ENCODE measurements at places on chromosomes 16 and 17.

DNA sequence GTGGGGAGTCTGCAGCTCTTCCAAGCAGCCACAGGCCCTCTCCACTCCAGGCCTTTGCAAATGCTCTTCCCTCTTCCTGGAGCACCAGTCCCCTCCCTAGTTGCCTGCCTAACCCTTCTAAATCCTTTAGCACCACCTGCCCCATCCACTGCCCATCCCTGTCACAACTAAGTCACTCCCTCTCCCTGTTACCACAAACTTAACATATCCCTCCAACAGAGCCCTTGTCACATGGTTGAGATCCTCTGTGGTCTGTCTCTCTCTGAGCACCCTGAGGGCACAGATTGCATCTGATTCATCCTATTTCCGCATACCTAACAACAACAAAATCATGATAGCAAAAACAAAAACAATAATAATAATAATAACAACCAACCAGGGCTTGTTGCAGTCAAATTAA, 11.0 kb upstream of the BEAN1 start:
- DNase-seq = no peak

- no peak for DNase-seq
Observed at GRCh38 chr16:16071631-16072244, 122.3 kb downstream of the ABCC1 start.

DNA sequence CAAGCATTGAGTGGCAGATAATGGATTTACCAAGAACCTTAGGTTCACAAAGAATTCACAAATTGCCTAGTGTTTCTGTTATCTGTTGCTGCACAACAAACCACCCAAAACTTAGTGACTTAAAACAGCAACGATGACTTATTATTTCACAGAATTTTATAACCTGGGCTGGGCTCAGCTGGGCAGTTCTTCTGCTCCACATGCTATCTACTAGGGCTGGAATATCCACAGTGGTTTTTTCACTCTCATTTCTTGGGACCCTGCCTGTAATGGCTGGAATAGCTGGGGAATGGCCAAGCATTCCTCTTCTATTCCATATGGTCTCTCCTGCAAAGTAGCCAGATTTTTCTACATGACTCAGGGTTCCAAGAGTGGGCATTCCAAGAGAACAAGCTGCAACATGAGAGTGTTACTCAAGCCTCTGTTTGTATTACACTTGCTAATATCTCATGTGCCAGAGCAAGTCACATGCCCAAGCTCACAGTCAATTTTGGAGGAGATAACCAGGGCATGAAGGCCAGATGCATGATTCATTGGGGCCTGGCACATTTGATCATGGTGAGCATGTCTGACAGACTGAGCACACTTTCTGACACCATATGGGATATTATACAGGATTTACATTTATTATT, 4.9 kb upstream of the PSMD7 start:
- no peak for DNase-seq

GRCh38 chr17:32915245-32915644, 12.7 kb upstream of the TMEM98 start:
- no peak for DNase-seq

DNA sequence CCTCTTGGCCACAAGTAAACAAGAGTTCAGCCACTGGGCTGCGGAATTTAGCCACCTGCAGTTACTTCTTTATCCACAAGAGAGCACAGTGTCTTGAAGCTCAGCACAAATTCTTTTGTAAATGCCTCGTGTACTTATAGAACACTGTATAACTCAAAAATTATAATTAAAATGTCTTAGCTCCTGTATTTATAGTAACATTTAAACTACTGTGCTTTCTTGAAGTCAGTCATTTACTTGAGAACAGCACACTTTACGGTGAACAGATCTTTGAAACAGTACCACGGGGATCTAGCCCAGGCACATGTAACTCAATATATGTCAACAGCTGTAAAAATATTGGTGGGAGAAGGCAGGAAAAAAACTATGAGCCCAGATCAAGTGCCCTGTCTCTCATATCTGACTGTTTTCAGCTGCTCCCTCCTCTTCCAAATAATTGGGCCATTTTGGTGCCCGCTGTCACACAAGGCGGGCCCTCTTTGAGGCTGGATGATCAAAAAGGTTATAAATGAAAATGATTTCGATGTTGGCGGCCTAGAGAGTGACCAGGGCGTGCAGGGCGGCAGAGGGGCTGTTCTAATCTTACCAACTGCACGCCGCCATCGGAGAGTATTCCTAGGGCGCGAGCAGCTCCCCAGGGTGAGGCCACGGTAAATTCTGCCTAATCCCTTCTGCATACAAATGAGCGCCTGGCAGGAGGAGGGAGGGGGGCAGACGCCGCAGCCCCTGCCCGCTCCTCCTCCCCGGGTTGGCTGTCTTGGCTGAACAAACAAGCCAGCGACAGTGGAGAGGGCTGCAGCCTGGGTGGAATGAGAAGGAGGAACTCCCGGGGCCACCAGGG, 183.2 kb downstream of the C16orf78 start:
- no peak for DNase-seq

GRCh38 chr16:67528222-67528869, at the start of gene RIPOR1:
RIPOR1 (plus strand) TSS chr16:67528829; CDS start chr16:67538447, 9,618 bp downstream.
- DNase-seq = no peak

- DNase-seq = no peak
Observed at GRCh38 chr16:15035163-15035729, 20.6 kb downstream of the NTAN1 start.

- no peak for DNase-seq
Observed at GRCh38 chr17:21034340-21035235, 8.2 kb downstream of the USP22 start.

DNA sequence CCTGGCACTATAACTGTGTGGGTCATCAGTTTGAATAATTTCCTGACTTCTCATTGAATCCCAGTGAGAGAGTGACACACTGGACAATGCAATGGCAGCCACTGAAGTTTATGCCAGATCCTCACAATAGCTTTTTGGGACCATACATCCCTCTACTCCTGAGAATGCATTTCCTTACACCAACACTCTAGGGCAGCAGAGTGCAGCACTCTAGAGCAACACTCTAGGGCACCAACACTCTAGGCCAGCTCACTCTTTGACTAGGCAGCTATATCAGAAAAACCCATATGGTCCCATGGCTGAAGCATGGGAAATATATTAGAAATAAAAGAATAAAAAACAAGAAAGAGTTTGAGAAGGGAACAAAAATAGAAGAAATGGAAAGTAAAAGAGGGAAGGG, 309.2 kb downstream of the MAP2K6 start:
- no peak for DNase-seq

DNA sequence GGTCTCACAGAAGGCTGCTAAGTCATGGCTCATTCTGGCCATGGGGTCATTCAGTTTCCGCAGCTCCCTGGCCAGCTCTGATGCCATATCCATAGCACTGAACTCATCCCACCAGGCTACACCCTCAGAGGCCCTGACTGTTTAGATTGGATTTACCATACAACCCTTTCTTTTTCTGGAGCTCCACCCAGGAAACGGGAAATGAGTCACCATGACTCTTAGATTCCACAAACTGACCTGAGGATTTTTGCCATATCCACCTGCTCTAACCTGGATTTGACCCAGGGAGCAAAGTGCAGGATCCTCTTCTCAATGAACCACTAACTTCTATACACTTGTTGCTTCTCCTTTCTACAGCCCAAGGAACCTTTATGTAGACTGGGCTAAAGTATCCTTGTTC, 20.3 kb upstream of the CALB2 start:
- DNase-seq = no peak

- no peak for DNase-seq
Observed at GRCh38 chr16:80899809-80900592, 95.6 kb upstream of the CDYL2 start.

DNA sequence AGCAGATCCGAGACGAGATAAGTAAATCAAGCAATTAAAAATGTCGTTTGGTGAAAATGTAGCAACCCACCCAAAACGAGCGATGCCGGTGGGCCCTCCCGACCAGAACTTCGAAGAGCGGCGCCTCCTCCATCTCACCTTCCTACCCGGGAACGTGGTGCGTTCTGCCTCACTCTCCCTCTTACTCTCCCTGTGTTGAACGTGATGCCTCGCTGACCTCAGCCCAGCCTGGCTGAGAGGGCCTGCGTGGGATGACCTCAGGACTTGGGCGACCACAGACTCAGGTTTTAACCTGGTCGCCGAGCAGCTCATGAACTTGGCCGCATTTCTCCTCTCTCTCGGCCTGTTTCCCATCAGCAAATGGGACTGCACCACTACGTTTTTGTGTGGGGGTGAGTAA, 69.7 kb upstream of the RPL38 start:
- DNase-seq = no peak

GRCh38 chr17:76682296-76682695, 28.5 kb downstream of the MXRA7 start:
- DNase-seq = no peak

GRCh38 chr16:55478827-55479429, at the start of gene MMP2:
MMP2 (plus strand) TSS chr16:55479198; CDS start chr16:55479480, 282 bp downstream.
- DNase-seq = no peak

DNA sequence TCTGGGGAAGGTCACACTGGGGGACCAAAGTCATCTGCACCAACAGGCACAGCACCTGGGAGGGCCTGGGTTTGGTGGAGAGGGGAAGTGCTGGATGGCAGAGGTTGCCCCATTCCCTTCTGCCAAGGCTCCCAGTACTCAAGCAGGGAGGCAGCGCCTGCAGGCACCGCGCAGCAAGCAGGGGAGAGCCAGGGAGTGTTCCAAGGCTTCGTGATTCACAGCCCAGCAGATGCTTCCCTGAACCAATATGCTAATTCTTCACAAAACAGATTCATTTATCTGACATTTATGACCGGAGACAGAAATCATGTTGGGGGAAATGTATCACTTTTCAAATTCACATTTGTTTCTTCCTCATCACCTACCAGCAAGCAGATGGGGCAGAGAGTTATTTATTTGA, 13.4 kb upstream of the CDH5 start:
- no peak for DNase-seq

- no peak for DNase-seq
Observed at GRCh38 chr17:50100921-50101345, 5.8 kb downstream of the PDK2 start.

DNA sequence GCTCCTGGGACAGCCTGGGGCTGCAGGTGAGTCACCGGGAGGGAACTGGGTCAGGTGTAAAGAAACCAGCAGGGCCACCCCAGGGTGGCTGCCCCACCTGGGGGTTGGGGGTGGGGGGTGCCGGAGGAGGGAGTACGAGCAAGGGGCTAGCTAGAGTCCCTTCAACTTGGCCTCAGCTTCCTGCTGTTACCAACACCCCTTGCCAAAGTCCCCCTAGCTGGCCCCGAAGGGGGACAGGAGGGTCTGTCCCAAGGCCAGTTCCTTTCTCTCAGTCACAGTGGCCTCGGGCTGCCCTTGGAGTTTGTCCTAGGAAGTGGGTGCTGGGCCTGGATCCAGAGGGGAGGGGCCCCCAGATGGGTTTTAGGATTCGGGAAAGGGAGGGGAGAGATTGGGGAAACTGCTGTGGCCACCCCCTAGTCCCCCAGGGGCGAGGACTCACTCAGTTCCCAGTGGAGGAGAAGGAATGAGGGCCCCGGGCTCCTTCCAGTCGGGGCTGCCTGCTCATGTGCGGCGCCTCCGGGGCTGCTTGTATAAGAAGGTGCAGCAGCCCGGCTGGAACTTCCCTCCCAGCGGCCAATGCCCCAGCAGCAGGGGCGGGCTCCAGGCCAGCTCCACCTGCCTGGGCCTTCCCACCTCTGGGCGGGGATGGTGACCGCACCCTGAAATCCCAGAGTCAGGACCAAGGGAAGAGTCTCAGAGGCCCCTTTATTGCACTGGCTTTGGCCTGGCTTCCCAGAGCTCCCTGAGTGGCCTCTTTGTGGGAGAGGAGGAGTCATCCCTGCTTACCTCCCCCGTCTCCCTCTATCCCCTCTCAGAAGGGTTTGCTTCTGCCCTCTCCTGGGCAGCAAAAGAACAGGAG, 7.3 kb downstream of the ARHGAP27 start:
- DNase-seq = no peak

GRCh38 chr16:50121278-50121677, 31.8 kb upstream of the TENT4B start:
- DNase-seq = no peak

DNA sequence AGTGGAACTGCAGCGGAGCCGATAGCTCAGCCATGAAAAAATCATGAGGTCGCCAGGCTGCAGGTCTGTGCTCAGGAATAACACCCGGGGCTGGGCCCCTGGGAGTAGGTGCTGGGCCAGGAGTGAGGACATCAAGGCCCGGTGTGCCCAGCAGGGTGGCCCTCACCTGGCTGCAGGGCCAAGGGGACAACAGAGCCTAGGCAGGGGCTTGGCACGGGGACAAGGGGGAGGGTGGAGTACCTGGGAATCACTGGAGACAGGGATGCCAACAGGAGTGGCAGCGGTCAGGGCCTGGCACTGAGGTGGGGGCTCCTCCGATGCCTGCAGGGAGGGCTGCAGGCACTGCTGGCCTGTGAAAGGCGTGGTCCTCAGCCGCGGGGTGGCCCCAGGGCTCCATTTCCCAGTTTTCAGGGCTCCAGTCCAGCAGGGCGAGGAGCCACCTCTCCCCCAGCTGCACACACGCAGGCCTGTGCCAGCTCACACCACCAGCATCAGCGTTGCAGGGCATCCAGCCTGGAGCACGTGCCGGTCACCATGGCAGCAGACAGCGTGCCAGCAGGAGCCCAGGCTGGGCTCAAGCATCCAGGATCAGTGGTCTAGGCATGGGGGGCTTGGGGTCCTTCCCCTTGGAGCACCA, 4.7 kb upstream of the FSCN2 start:
- DNase-seq = no peak

DNA sequence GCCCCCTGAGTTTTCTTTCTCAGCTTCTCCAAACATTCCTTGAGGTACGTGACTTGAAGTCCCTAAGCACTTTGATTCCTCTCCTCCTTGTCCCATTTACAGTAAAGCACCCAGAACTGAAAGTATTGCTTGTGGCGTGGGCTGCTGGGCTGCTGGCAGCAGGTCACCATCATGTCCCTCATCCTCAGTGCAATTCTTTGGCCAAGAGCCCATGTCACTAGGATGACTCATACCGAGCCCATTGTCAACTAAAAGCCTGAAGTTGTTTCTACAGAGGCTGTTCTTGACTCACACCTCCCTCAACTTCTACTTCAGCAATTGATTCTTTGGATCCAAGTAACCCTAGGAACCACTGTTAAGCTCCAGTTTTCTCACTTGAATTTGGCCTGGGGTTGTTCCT, 54.3 kb downstream of the KPNA2 start:
- DNase-seq = no peak

Measured in stimulated activated CD4-positive, alpha-beta T cell treated with anti-CD3 and anti-CD28 coated beads, Interleukin-12 subunit alpha, Interleukin-12 subunit beta, amount 100 ng/mL, for 24 hours (primary cell).